Muscle of leg (tissue), 16 donors: ENCODE measurements at places on chromosomes 7 and 10.

DNA sequence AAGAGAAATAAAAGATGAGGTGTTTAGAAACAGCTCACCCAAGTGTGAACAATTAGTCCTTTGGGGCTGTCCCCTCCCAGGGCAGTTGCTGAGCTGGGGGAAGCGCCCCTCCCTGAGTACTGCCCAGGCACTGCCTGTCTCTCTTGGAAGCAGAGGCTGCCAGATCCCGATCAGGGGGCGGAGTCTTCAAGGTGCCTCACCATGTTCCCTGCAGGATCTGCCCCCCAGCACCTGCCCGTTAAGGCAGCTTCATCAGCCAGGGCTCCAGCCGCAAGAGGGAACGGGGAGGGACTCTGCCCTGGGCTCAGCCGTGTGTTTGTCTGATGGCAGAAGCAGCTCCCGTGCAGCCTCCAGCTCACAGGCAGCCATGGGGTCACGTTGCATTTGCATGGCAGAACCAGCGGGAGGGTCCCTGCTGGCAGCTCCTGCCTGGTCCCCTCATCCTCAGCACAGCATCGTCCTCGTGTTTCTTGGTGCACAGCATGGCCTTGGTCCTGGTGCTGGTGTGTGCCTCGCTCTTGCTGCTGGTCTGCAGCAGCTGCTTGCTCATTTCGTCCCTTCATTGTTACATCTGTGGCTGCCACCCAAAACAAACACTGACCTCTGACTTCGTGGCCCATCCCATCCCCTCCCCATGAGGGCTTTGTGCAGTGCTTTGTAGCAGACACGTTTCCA is 10.7 kb upstream of the DPYSL4 start:
- DNase-seq: no peak

DNA sequence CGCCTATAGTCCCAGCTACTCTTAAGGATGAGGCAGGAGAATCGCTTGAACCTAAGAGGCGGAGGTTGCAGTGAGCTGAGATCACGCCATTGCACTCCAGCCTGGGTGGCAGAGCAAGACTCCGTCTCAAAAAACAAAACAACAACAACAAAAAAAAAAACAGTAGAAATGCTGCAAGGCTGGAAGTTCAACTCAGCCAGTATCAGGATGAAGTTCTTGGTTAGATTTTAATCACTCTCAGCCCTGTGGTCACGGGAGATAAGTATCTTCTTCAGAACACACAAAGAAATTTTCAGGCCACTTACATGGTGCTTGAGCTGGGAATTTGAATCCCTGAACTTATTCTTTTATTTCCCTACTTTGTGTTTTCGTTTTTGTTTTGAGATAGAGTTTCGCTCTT is 120.4 kb downstream of the MARCHF5 start:
- no peak for DNase-seq

- no peak for DNase-seq
Measured at GRCh38 chr7:15647309-15647708, 39.2 kb downstream of the MEOX2 start.

GRCh38 chr10:125102821-125103220 is 57.5 kb downstream of the CTBP2 start:
- DNase-seq: no peak

DNA sequence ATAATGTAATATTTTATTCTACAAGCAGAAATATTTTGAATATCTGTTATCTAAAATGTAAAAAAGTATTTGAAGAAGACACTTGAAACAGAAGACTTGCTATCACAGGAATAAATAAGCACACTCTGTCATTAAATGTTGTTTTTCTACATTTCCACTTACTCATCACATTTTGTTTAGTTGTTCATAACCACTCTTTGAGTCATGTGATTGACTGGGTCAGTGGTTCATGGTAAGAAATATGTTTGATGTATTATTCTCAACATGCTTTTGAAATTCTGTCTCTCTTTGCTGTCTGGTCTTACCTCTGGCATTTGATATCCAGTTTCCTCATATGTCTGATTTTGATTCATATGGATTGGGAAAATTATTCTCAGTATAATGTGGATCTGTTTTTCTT is 171.8 kb downstream of the SUGCT start:
- no peak for DNase-seq

DNA sequence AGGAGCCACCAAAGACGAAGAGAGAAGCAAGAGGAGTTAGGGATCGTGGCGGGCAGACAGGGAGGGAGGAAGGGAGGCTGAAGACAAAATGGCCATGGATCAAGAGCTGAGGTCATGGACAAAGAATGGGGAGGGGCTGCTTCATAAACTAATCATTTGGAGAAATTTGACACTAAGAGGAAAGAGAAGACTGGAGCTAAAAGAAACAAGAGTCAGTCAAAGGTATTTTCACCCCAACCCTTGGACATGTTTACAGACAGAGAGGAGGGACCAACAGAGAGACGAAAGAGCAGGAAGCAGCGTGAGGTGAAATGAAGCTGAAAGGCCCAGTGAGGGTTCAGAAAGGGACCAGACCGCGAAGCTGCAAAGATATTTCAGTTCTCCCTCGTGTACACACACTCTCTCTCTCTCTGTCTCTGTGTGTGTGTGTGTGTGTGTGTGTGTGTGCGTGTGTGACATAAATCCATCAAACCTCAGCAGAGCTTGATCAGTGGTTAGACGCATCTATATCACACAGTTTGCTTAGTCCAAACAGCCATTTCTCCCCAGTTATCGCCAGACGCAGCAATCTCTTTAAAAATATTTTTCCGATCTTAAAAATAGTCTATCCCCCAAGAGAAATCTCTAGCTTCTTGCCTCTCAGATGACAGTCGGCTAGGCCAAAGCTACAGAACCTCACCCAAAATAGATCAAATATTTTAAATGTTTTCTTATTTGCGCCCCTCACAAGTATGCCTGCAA is 12.5 kb upstream of the CALD1 start:
- peak; percentile 87 for DNase-seq

DNA sequence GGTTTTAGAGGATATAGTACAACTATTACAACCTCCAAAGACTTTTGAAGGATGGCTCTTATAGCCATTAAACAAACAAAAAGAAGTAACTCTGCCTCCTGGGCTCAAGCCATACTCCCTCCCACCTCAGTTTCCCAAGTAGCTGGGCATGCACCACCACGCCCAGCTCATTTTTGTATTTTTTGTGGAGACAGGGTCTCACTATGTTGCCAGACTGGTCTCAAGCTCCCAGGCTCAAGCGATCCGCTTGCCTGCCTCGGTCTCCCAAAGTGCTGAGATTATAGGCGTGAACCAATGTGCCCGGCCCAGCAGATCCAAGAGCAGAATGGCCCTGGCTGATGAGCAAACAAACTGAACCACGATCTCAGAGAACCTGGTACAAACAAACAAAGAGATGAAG is 16.0 kb downstream of the NANOS1 start:
- DNase-seq: no peak

GRCh38 chr7:123440101-123440548 is 94.3 kb downstream of the IQUB start:
- peak; percentile 5 for DNase-seq

DNA sequence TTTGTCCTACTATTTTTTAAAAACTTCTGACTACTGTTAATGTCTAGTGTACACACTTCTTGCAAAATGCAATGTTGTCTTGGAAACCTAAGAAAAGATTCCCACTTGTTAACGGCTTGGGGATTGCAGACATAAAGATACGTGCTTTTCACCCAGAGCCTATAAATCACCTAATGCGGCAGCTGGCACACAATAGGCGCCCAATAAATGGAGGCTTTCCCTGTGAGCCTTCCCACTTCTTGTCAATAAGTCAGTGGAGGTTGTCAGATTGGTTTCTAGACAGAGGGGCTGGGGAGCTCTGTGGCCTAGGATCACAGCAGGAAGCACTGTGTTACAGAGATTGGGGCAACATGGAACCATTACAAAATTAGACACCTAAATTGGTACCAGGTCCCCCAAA is 74.7 kb downstream of the VSTM4 start:
- DNase-seq: no peak

GRCh38 chr10:77180104-77180503 is 457.5 kb downstream of the KCNMA1 start:
- DNase-seq: no peak

DNA sequence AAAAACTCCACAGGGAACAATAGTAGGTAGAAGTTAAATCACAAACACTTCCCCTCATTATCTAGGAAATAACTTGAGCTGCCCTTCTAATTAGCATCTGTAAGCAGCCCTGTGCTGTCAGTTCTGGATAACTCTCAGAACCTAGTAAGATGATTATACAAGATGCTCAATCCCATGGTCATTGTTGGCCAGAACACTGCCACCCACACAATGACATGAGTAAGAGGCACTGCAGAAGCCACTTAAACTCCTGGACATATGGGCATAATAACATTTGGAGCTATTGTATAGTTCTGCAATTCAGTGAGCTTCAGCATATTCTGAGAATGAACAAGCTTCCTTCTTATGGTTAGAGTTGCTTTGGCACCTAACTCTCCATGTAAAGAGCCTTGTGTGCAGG is 153.8 kb downstream of the PLPP4 start:
- DNase-seq: no peak

GRCh38 chr7:132380059-132380458 is 196.2 kb downstream of the PLXNA4 start:
- peak; percentile 6 for DNase-seq

- DNase-seq: no peak
Measured at GRCh38 chr7:156975620-156976019, 26.1 kb downstream of the NOM1 start.

DNA sequence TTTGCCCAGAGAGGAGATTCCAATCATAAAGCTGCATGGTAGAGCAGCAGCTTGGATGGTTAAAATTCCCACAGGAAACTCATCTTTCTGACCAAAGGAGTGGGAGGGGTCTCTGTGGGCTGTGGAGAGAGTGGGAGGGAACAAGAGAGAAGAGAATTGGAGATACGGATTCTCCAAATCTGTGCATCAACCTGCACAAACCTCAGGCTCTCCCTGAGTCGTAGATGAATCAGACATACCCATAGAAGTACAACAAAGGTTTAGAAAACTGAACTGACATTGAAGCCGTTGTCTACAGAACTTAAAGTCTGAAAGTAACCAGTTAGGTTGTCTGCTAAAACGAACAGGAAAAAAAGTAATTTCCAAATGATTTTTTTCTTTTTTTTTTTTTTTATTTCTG is 41.9 kb downstream of the CYCS start:
- no peak for DNase-seq

- DNase-seq: no peak
Measured at GRCh38 chr7:17384400-17384799, 85.9 kb downstream of the AHR start.

- DNase-seq: no peak
Measured at GRCh38 chr7:129479831-129480230, 22.5 kb upstream of the SMKR1 start.

DNA sequence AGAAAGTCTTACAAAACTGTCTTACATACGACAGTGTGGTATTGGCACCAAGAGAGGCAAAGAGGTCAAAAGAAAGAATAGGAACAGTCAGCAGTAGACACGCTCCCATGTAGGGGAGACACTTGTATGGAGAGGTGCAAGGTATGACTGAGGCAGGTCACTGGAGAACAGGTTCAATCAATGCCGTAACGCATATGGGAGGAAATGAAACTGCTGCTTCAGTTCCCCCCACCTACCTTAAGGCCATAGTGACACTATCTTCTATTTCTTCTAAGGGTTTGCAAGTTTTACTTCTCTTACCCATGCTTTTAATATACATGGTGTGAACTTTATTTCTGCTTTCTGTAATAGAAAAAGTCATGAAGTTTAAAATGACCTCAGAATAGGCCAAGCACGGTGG is 5.5 kb upstream of the PITRM1 start:
- DNase-seq: no peak

DNA sequence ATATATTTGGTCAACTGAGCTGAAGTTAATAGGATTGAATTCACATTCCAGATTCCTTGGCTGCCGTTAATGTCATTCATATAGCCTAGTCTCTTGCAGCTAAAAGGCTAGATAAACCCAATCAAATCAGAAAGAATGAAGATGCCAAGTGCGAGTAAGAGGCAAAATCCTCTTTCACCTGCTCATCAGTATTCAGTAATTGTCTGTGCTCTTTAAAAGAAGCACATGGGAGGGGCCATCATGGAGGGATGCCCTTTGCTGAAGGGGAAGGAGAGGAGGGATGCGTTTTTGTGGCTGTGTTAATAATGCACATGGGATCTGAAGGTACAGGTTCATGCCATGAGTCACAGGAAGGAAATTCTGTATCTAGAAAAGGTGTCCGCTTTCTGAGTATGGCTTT is 232.2 kb downstream of the TMEM178B start:
- no peak for DNase-seq

DNA sequence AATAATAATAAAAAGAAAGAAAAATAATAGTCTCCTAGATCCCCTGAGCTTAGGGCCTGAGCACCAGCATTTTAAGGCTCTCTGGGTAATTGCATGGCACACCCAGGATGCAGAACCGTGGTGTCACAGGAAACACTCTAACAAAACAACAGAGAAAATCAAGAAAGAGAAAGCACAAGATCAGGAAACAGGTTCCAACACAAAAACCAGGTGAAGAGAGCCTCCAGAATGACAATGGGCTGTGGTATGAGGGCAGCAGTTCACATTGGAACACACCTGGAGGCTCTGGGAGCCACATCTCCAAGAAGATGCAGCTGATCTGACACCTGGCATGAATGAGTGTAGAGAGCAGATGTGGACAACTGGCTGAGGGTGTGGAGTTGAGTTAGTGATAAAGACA is 7.1 kb downstream of the MMRN2 start:
- no peak for DNase-seq

DNA sequence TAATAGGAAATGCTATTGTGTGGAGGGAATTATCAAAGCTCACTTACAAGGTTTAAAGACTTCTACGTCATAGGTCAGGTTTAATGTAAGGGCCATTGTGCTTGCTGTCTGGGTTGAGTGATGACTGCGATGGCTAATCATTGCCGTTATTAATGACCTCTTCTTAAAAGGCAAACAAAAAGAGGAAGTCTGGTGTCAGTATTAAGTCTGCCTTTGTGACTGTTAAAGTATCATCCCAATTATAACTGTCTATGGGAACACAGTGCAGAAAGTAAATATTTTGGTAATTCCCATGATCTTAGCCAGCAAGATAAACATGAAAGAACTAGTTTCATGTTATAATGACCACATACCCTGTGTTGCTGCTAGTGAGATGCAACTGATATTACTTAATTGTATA is 382.4 kb downstream of the BBS9 start:
- DNase-seq: no peak

- DNase-seq: no peak
Measured at GRCh38 chr10:17423632-17424186, 30.7 kb downstream of the ST8SIA6 start.

- no peak for DNase-seq
Measured at GRCh38 chr10:97875391-97875790, 25.7 kb downstream of the GOLGA7B start.

GRCh38 chr10:94036766-94037033 is 43.0 kb downstream of the PLCE1 start:
- no peak for DNase-seq

GRCh38 chr10:111243126-111243525 is 166.3 kb downstream of the ADRA2A start:
- DNase-seq: no peak

DNA sequence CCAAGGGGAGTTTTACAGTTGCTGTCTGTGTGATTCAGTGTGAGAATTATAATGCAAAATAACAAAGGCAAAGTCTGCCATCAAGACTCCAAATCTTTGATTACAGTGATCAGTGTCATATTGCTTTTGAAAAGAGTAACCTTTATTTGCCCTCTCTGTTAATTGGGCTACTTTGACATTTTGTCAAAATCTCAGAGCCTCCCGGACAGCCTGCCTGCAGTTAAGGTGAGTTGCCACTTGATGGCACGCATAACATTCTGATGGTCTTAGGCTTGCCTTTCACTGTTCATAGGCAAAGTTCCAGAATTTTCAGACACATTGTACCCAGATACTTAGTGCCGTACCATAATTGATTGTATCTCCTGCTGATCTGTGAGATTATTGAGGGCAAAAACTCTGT is 253.5 kb downstream of the ABCA13 start:
- DNase-seq: no peak
